ENCODE measurements at places on chromosomes 3 and 15.

DNA sequence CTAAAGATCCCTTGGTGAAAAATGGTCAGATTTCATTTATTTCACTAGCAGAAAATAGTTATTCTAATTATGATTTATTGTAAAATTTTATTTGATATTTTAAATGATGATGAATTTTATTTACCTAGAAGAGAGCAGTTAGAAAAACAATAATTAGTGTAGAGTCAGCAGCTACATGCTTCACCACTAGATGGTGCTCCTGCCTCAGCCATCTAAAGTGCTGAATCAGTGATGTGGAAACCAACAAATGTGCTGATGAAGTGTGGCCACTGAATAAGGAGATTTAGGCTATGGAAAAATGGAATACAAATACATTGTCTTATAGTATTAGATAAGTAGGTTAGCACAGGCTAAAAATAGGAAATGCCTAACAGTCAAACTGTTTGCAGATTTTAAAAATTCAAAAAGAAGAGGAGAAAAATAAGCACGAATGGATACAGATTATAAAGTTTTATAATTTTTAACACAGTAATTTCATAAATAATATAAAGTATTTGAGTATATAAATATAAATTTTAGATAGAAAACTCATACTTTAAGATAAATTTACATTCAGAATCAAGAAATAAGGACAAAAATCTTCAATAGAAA lies 109.8 kb downstream of the PPP2R3A start:
- peak; percentile 80 for DNase-seq

DNA sequence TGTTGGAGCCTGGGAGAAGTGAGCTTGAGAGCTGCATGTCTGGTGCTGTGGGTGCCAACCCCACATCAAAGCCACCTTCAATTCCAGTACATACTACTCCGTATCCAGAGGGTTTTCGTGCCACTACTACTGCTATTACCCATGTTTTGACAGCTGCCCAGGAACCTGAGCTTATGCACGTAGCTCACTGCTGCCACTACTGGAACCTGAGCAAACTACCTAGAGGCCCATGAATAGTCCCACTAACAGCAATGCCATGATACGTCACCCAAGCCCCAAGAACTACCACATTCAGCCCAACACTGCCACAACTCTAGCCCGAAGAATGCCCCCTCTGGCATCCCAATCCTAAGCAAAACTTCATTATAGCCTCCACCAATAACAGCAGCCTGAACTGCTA lies 215.2 kb upstream of the BCHE start:
- no peak for DNase-seq

GRCh38 chr3:187997490-187997889 lies 156.5 kb upstream of the LPP start:
- no peak for DNase-seq

DNA sequence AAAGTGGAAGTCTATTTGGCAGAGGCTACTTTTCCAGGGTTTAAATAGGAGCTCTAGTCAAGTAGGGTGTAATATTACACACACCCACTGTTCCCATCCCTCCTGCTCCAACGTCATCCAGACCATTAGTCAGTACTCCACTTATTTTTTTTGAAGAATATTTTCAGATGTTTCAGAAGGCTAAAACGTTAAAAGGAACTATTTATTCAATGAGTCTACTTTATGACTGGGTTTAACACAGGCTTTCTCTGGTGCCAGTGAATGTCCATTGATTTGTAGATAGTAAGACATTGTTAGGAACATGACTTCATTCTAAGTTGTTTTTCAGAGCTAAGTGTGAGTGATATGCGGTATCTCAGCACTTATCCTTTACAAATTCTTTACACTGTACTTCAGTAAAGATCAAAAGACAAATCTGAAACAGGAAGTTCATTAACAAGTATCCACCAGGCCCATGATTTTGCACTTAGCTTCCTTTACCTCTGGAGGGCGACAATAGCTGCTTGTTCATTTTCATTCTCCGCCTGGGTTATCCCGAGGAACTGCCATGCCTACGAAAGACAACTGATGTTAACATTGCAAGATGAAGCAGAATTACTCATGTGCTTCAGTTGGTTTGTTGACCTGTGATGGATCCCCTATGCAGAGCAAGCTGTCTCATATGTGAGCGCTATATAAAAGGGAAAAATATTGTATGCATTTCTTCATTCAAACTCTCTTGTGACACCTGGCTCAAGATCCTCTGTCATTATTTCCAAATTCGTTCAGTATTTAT lies 158.7 kb downstream of the USP13 start:
- peak; percentile 81 for DNase-seq

GRCh38 chr3:46146021-46146420 lies 62.1 kb downstream of the CCR1 start:
- no peak for DNase-seq

GRCh38 chr15:63408524-63408923 lies 26.9 kb upstream of the CA12 start:
- no peak for DNase-seq

- DNase-seq: no peak
These were observed 129.1 kb upstream of the MBNL1 start for GRCh38 chr3:152139651-152140050.

Data from hepatocyte (in vitro differentiated cells).